ENCODE measurements at places on chromosomes 5 and 9.

DNA sequence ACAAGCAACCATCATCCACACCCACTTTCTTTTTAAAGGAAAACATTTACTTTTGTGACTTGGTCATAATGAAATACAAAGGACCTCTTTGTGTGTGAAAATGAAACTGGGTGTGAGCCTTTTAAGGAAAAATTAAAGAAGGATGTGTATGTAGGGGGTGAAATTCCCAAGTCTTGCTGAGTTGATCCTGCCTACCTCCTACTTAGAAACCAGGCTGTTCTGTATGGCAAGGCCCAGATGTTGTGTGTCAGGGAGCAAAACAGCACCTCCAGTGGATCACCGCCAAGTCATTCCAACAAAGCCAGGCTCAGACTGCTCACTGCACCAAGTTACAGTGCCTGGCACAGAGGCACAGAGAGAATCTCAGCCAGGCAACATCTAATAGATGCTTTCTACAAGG is 198.5 kb upstream of the FBN2 start:
- peak; percentile 1 for DNase-seq

DNA sequence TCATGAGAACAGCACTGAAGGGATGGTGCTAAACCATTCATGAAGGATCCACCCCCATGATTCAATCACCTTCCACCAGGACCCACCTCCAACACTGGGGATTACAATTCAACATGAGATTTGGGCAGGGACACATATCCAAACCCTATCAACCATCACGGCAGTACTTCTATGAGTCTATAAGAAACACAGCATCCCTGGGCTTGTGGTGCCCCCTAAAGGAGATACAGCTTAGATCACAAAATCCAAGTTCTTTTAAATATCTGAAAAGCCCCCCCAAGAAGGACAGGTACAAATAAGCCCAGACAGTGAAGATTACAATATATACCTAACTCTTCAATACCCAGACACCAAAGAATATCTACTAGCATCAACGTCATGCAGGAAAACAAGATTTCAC is 233.7 kb upstream of the ADRA1B start:
- DNase-seq: no peak

DNA sequence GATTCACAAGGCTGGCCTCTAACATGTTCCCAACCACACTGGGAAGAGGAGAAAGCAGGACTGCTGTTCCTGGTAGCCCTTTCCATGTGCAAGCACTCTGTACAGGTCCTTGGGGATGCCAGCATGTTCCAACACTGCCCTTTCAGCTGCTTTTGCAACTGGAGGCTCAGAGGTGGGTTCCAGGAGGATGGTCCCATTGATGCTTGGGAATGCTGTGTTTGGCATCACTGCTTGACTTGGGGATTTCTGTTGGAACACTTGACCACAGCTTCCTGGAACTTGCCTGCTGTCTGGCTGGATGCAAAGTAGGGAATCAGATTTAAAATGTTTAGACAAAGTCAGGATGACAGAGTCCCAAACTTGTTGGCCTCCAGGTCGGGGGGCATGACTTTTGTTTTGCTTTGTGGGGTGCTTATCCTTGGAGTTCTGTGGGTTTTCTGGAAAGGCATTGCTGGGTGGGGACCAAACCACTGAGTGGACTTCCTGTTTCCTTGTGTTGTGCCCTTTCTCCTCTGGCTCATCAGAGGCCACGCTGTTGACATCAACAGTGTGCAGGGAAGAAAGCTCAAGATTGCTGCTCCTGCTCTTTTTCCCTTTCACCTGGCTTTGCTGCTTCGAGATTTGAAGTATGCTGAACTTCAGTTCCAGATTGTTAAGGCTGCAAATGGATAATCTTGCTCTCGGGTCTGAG is 148.5 kb upstream of the RPS23 start:
- DNase-seq: no peak

DNA sequence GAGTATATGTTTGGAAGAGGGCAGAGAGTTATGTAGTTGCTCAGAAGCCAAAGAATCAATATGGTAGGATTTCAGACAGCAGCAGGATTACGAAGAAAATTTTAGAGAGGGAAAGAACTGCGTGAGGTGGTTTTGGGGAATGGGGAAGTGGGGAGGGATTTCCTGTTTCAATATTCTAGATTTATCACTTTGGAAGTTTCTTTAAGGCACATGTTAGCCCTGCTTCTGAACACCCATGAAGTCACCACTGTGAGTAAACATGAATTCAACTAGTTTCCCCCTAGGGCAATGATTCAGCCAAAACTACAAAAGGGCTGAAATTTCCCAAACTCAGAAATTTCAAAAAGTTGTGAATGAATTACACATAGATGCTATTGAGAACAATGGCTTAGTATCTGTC is 132.2 kb downstream of the EBF1 start:
- DNase-seq: no peak

DNA sequence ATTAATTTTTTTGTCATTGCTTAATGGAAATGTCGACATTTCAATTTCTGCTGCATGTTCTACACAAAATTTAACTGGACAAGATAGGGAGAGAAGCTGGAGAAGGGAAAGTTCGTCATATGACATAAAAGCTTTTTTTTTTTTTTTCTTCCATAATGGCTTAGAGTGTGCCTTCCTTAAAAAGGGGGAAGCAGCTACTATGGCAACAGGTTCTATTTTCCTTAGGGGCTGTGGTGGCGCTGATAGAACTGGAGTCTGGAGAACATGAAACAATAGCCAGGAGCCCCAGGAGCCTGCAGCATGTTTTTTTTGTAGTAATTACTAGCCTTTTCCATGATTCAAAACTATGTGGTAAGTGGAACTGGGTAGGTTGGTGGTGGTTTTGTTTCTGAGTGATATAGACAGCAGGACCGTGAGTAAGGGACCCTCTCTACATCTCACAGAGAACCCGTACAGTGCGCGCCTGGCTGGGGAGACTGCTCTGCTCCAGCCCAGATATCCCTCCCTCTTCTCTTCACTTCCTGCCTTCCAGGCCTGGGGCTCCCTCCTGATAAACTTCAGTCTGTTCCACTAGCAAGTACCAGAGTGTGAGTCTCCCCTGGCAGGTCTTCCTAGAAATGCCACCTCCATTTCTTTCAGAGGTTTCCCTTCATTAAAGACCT is 301.6 kb downstream of the NR3C1 start:
- no peak for DNase-seq

GRCh38 chr5:50547303-50547702 is 106.2 kb upstream of the EMB start:
- DNase-seq: no peak

DNA sequence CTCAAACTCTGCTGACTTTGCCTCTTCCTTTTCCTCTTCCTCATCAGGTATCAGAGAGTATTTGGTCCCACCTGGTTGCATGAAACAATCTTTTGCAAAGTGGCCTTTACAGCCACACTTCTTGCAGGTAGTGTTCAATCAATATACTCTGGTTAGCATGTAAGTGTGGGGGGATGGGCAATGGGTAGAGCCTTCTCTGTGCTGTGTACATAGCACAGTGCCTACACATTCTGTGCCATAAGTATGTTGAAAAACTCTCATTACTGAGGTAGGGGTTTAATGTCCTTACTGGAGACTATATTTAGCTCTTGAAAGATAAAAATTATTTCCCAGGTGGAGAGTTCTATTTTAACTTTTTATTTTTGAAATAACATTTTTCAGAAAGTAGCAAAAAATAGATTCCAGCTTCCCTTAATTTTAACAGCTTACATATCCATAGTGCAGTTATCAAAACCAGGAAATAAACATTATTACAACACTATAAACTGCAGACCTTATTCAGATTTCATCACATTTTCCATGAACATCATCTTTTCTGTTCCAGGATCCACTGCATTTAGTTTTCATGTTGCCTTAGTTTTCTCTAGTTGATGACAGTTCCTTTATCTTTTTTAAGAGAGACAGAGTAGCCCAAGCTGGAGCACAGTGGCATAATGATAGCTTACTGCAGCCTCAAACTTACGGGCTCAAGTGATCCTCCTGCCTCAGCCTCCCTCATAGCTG is 15.1 kb downstream of the TTC1 start:
- no peak for DNase-seq

- no peak for DNase-seq
Observed at GRCh38 chr5:137888466-137888862, 793 bp upstream of the PKD2L2 start.

GRCh38 chr5:122877518-122877917 is 32.1 kb downstream of the SNX24 start:
- no peak for DNase-seq

DNA sequence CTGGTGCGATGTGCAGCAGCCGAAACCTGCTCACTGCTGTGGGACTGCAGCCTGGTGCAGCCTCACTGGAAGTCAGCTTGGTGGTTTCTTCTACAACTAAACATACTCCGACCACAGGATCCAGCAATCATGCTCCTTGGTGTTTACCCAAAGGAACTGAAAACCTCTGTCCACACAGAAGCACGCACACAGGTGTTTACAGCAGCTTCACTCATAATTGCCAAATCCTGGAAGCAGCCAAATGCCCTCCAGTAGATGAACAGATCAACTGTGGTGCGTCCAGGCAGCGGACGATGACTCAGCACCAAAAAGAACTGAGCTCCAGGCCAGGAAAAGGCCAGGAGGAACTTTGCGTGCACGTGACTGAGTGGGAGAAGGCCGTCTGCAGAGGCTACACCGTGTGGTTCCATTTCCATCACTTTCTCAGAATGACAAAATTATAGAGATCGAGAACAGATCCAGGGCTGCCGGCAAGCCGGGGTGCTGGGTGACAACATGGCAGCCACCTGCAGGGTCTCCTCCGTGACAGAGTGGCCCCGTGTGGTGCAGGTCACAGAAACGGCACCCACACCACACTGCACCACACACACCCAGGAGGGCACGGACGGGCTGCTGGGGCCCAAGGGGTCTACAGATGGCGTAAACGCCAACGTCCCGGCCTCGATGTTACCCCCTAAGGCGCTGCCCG is 23.1 kb upstream of the NSMF start:
- DNase-seq: no peak

GRCh38 chr9:90787771-90788460 is 13.7 kb upstream of the SYK start:
- DNase-seq: no peak

- DNase-seq: no peak
Observed at GRCh38 chr5:176747670-176748072, 62.7 kb upstream of the UNC5A start.

DNA sequence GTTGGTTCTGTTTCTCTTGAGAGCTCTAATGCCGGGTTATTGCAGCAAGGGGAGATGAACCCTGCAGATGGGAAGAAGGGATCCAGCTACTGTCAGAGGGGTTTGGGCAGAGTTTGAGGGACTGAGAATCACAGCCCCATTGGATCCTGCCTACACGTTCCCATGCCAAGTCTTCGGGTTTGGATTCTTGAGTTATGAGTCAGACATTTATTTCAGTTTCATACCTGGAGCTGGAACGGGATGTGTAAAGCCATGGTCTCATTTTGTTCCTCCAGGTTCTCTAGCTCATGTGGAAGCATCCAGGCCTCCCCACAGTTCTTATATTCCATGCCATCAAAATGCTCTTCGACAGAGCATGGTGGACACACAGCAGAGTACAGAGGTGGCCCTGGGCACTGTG is 275.4 kb upstream of the IRX4 start:
- no peak for DNase-seq

GRCh38 chr5:150271923-150272322 is 17.6 kb downstream of the CAMK2A start:
- DNase-seq: no peak

- no peak for DNase-seq
Observed at GRCh38 chr5:136382071-136382470, 16.7 kb upstream of the TRPC7 start.

DNA sequence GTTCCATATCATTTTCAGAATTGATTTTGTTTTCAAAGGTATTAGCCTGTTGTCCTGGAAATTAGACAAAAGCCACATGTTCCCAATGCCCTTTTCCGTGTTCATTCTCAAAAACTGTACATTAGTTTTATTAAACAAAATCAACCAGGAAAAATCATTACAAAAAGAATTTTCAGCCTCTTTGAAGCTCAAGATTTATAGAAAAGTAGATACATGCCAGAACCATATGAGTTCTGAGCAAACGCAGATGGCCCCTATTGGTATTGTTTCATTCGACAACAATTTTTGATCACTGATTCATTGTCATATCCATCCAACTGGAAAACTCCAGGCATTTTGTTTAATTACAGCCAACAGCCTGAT is 148.5 kb upstream of the GRAMD2B start:
- DNase-seq: no peak

- no peak for DNase-seq
Observed at GRCh38 chr5:158382473-158382872, 523.5 kb upstream of the CLINT1 start.

GRCh38 chr5:132821791-132822190 is 8.7 kb downstream of the SHROOM1 start:
- DNase-seq: no peak

GRCh38 chr9:5617749-5618148 is 11.2 kb upstream of the RIC1 start:
- DNase-seq: no peak

- DNase-seq: no peak
Observed at GRCh38 chr9:138053321-138053868, 175.8 kb downstream of the CACNA1B start.

DNA sequence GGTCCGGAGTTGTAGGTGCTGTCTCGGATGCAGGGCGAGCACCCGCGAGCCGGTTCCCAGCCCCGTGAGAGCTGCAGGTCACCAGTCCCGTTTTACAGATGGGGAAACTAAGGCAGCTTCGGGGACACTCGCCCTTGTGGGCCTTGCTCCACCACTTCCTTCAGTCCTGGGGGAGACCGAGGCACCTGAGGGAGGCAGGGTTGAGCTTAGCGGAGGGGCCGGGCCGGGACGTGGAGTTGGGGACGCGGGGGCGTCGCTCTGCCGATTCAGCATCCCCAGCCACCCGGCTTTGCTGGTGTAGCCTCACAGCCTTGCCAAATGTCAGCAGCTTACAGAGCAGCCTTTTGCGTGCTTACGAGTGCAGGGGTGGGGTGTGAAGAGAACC is 530 bp downstream of the BBLN start:
- no peak for DNase-seq

DNA sequence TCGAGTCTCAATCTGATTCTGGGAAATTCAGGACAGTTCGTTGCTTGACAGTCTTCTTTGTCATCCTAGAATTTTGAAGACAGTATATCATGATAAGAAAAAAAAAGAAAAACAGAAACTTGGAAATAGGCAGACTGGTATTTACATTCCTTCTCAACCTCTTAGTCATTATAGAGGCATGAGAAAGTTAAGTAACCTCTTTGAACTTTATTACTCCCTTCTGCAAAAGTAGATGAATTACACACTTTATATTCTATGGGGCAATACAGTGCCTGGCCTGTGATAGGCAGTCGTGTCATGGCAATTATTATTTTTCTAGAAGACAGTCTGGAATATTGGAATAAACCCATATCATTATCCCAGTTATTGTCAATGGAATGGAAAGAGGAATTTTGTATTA is 828.9 kb downstream of the TLR4 start:
- DNase-seq: no peak

- no peak for DNase-seq
Observed at GRCh38 chr9:86515221-86515620, 161.0 kb upstream of the TUT7 start.
